Muscle of leg (tissue), 16 donors: ENCODE measurements at places on chromosomes 11 and 22. TPM values are rescaled to one million over a fixed set of nuclear protein-coding genes. Genes with fewer than 3 reads are reported as not detected.

- DNase-seq, result no peak
- H3K4me1 ChIP-seq, result peaks cover 8% of the 10 kb centered on the region
- H3K27ac ChIP-seq, result no peak overlapping the region
- H3K4me3 ChIP-seq, result no peak overlapping the region
Measured at GRCh38 chr11:111309215-111309915, 11.0 kb downstream of the POU2AF3 start.

DNA sequence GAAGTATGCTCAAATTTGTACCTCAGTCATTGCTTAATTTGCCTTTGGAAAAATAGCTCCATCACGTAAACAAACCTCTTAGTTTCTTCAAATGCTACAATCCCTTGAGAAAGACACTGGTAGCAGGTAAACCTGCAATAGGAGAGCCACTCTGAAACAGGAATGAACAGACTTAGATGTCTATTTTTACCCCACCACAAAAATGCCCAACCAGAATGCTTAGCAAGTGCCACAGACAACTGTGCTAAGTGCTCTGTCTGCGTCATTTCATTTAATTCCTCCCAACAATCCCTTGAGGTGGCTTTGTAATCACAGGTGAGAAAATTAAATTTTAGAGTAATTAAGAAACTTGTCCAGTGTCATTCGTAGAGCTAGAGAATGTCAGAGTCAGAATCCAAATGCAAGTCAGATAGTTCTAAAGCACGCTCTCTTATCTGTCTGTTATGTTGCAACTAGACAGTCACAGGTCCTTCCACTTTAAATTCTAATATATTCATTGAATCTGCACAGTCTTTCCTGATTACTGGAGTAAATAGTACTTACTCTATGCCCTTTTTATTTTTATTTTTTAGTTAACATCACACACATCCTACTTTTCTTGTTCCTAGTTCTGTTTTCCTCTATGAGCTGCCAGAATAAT, 89.0 kb upstream of the GRIA4 start:
- no peak overlapping the region for H3K27ac ChIP-seq
- no peaks in the 10 kb centered on the region for H3K4me1 ChIP-seq
- H3K4me3 ChIP-seq, result no peak overlapping the region
- no peaks in the 10 kb centered on the region for H3K36me3 ChIP-seq
- no peaks in the 10 kb centered on the region for H3K27me3 ChIP-seq

The OR4D5 gene
- not detected for polyA plus RNA-seq

GRCh38 chr11:69413993-69414392, 67.5 kb upstream of the LINC01488 start:
- peaks cover 34% of the 10 kb centered on the region for H3K4me1 ChIP-seq
- H3K36me3 ChIP-seq, result no peaks in the 10 kb centered on the region
- no peak for DNase-seq
- no peaks in the 10 kb centered on the region for H3K27me3 ChIP-seq
- H3K27ac ChIP-seq, result no peak overlapping the region

GRCh38 chr11:9330387-9331384, 16.3 kb upstream of the TMEM41B start:
- H3K27ac ChIP-seq, result no peak overlapping the region
- H3K4me3 ChIP-seq, result no peak overlapping the region
- no peaks in the 10 kb centered on the region for H3K27me3 ChIP-seq
- H3K4me1 ChIP-seq, result no peaks in the 10 kb centered on the region
- H3K36me3 ChIP-seq, result no peaks in the 10 kb centered on the region

DNA sequence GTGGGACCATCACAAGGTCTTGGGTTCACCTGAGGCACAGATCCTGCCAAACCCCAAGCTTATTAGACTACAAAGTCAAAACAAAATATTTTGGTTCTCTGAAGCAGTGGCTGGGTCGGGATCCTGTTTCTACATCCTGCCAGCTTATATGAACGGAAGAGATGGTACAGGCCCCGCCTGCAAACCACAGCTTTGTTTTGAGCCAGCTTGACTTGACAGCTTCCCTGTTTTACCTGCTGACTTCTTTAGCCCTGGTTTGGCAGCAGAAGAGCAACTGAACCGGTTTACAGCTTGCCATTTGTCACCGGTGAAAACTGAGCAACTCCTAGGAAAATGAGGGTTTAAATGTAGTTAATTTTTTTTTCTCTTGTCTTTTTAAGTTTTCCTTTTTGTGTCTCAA, 11.4 kb downstream of the PACS1 start:
- H3K27ac ChIP-seq, result no peak overlapping the region
- peak; percentile 65 for DNase-seq
- H3K27me3 ChIP-seq, result no peaks in the 10 kb centered on the region
- peaks cover 7% of the 10 kb centered on the region for H3K4me1 ChIP-seq

- H3K27ac ChIP-seq, result no peak overlapping the region
- DNase-seq, result no peak
- H3K4me1 ChIP-seq, result peaks cover 5% of the 10 kb centered on the region
- H3K4me3 ChIP-seq, result peak overlapping the region; percentile 94
- peaks cover 26% of the 10 kb centered on the region for H3K36me3 ChIP-seq
Measured at GRCh38 chr11:124623861-124624525, 1.3 kb downstream of the TBRG1 start.

The SLN gene
- 1,505 TPM for polyA plus RNA-seq

GRCh38 chr11:110469127-110469526, 39.4 kb downstream of the FDX1 start:
- H3K4me3 ChIP-seq, result no peak overlapping the region
- peaks cover 5% of the 10 kb centered on the region for H3K4me1 ChIP-seq
- no peak overlapping the region for H3K27ac ChIP-seq

DNA sequence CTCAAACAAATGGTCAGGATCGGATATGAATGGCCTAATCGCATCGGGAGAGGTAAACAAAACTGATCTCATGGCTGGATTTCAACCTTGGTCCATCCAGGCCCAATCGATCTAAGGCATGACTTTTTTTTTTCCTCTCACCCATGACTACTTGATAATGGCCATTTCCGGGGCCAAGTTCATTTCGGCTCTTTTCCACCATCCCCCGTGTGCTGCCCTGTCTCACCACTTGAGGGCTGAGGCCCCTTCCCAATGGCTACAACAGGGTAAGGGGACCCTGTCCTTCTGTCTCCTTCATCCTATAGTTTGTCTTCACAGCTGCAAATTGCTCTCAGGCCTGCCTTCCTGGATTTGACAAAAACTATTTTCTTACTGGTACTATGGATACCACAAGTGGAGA, 26.7 kb downstream of the GRAP2 start:
- no peak overlapping the region for H3K27ac ChIP-seq
- peaks cover 9% of the 10 kb centered on the region for H3K27me3 ChIP-seq
- H3K4me3 ChIP-seq, result no peak overlapping the region
- no peak for DNase-seq

DNA sequence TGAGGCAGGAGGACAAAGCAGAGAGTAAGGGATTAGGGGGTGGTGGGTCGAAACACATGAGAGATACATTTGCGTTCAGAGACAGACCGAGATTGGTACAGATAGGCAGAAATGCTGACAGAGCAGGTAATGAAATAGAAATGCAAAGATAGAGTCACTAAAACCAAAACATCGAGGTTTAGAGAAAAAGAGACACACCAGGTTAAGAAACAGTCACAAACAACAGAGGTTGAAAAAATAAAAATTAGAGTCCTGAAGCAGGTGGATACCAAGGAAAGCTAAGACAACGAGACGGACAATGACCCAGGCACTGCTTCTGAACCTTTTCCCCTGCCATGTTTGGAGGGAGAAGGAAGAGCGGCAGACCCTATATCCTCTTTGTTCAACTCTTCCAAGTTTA, 1.2 kb upstream of the MAPK1 start:
- H3K27me3 ChIP-seq, result no peaks in the 10 kb centered on the region
- no peak for DNase-seq
- no peak overlapping the region for H3K27ac ChIP-seq
- peaks cover 9% of the 10 kb centered on the region for H3K4me1 ChIP-seq

DNA sequence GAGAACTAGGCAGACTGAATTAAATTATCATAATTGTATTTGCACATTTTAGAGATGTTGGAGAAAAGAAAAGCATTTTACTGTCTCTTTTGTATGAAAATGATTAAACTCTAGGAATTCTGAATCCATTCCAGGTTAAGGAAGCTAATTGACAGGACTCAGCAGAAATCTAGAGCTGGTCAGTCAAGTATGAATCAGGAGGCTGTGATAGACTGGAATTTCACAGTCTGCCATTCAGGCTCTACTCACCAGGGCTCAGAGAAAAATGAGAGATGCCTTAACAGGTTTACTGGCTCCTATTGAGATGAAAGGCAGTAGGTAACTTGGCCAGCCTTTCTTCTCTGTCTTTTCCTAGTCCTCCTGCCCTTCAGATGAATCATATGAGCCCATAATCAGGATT, 693.9 kb upstream of the CHORDC1 start:
- H3K36me3 ChIP-seq, result no peaks in the 10 kb centered on the region
- no peak overlapping the region for H3K27ac ChIP-seq
- no peaks in the 10 kb centered on the region for H3K27me3 ChIP-seq
- no peak for DNase-seq

The SYVN1 gene
- 40.8 TPM for polyA plus RNA-seq

The CHRM1 gene
- 0.58 TPM for polyA plus RNA-seq

DNA sequence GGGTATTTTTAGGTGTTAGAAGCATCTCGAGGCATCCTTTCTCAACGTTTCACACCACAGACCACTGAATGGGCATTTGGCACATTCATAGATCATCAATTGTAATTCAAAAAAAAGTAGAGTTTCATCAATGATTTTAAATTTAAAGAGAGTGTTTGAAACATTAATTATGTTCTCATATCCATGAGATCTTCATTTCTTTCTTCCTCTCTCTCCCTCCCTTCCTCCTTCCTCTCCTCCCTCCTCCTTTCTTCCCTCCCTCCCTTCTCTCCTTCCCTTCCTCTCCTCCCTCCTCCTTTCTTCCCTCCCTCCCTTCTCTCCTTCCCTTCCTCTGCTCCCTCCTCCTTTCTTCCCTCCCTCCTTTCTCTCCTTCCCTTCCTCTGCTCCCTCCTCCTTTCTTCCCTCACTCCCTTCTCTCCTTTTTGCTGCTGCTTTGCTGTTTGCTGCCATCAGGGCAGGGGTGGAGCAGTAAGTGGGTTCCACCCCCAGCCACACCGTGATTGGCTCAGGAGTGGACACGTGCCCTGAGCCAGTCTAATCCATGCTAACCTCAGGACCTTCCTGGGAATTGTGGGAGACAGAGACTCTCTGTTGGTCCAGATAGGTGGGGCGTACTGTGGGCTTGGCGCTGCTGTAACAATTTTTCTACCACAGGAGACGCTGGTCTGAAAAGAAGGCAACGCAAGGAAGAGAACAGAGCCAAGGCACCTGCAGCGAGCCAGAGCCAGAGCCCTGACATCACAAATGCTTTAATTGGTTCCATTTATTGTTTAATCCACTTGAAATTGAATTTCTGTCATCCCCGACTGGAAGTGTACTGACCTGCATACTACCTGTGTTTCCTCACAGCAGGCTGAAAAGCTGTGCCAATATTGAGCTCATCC, 33.7 kb upstream of the APOBEC3A start:
- DNase-seq, result peak; percentile 96
- peak overlapping the region; percentile 80 for H3K27ac ChIP-seq
- H3K36me3 ChIP-seq, result no peaks in the 10 kb centered on the region
- peaks cover 25% of the 10 kb centered on the region for H3K27me3 ChIP-seq

The PHOX2A gene
- polyA plus RNA-seq, result not detected

DNA sequence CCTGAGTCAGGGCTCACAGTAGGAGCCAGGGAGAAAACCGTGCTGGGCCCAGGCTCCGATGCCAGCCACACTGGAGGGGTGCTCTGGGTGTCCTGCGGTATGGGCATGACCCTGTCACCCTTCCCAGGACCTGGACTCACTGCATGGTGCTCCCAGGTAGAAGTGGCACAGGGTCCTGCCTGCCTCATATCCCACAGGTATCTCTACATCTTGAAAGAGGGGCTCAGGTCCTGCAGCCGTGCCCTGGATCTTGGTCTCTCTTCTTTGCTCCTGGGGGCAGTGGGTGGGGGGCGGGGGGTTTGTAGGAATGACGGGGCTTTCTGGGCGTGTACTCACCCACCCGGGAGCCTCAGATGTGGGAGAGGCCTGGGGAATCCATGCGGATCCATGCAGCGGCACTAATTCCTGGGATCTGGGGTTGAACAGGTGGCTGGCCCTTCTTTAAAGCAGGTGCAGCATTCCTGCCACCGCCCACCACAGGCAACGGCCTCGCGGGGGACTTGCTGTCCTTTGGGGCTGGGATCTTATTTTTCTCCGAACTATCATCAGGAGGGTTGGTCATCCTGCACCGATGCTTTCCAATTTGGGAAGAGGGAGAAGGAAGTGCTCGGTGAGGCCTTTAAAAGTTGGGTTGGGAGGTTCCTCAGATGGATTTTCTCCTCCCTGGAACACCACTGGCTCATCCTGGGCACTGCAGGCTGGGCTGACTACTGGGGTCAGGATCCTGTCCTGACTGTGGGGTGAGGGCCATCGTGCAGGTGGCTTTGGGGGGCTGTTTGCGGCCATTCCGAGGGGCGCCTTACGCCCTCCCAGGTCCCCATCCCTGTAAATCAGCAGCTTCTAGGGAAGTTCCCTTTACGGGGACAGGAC, 886.4 kb downstream of the BRD1 start:
- no peak for DNase-seq
- peaks cover 25% of the 10 kb centered on the region for H3K4me1 ChIP-seq
- H3K36me3 ChIP-seq, result no peaks in the 10 kb centered on the region
- peaks cover 7% of the 10 kb centered on the region for H3K27me3 ChIP-seq

The LARGE1 gene
- 14.6 TPM for polyA plus RNA-seq
